ENCODE measurements at places on chromosomes 5 and 9.
A peak's percentile ranks its signal among the peaks of the same experiment; 100 is the strongest.

- DNase-seq = no peak
Observed at GRCh38 chr9:20111173-20111843, 322.5 kb upstream of the SLC24A2 start.

DNA sequence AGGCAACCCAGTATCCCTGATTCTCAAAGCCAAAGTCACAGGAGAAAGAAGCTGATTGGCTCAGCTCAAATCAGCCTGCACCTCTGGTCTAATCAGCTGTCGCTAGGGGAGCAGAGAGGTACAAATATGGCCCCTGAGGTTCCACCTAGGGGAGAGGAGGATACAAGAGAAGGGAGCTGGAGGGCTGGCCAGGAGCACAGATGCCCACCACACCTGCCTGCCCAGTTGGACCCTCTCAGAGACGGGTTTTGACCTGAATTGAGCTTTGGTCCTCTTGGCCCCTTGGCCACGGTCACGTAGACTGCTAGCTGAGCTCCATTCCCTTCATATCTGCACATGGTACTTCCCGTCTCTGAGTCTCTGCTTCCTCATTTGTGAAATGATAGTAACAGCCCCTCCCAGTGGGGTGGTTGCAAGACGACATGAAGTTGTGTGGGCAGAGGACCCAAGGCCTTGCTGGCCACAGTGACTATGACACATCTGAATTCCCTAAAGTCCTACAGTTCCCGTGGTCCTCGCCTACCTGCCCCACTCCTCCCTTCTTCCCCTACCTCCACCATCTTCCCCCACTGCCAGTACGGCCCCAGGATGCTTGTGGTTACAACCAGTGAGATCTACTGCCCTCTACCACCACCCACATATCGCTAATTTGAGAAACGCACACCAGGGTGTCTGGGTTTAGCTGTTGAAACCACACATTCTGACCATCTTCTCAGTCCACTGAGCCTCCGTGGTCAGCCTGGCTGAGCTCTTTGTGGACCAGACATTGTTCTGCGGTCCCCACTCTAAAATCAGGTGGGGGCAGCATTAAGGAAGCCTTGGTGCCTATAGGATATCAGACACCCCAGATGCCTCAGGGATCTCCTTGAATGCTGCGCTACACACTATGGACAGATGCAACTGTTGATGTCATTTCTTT lies 60.3 kb upstream of the NEK6 start:
- DNase-seq = no peak

- DNase-seq = no peak
Observed at GRCh38 chr9:24257726-24258125, 288.0 kb downstream of the IZUMO3 start.

GRCh38 chr9:107863396-107863795 lies 373.8 kb upstream of the KLF4 start:
- no peak for DNase-seq

DNA sequence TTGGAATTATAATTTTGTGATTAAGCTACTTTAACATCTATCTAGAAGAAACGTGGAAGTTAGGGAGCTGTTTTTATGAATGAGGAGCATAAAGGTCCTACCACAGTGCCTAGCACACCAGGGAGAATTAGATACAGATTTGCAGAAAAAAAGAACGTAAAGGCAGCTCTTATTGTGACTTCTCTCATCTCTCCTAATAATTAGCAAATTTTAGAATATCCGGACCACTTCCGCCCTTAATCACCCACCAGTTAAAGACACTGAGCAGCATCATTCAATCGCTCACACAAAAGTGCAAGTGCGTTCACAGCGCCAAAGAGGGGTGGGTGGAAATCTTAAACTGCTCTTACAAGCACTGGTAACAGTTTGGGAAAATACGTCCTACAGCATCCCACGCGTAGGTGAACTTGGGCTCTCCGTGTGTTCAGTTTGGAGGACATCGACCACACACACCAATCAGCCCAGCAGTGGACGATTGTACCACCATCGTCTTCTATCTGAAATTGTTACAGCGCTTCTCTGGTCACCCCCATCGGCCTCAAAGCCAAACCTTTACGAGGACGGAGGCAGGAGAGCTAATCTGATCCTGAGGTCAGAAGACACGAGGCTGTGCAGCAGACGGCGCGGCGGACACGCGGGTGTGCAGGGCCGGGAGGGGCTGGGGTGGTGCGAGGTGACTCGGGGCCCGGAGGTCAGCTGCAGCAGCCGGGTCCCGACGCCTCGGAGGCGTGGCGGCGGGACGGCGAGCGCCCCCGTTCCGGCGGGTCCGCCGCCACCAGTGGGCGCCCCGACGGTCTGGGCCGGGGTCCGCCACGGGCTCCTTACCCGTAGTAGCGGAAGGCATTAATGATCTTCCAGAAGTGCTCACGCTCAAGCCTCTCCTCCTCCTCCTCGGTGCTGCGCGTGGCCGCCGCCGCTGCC lies 646 bp downstream of the CARNMT1 start:
- DNase-seq = peak; percentile 59

- DNase-seq = no peak
Observed at GRCh38 chr9:14348123-14348372, 34.1 kb upstream of the NFIB start.

GRCh38 chr9:31615966-31616365 lies 768.5 kb upstream of the ACO1 start:
- no peak for DNase-seq

DNA sequence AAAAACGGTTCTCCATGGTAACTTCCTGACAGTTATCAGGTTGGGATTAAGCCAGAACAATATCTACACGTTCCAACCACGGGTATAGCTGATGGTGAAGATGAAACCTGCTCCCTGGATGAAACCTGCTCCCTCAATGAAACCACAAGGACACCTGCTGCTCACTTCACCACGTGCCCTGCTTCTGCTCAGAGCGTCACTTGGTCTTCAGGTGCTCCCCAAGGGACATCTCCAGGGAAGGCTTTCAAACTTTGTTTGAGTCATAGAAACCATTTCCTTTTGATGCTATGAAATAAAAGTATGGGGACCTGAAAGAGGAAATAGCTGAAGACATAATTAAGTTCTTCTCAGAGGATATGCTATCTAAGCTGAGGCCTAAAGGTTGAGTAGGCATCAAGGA lies 242.4 kb downstream of the MED10 start:
- DNase-seq = no peak

- DNase-seq = no peak
Observed at GRCh38 chr5:88666761-88667495, 216.1 kb downstream of the MEF2C start.

- DNase-seq = no peak
Observed at GRCh38 chr9:129547869-129548570, 72.9 kb downstream of the C9orf50 start.

GRCh38 chr9:81543695-81544094 lies 145.7 kb downstream of the TLE1 start:
- no peak for DNase-seq

- no peak for DNase-seq
Observed at GRCh38 chr5:93423300-93423699, 157.7 kb downstream of the NR2F1-AS1 start.

DNA sequence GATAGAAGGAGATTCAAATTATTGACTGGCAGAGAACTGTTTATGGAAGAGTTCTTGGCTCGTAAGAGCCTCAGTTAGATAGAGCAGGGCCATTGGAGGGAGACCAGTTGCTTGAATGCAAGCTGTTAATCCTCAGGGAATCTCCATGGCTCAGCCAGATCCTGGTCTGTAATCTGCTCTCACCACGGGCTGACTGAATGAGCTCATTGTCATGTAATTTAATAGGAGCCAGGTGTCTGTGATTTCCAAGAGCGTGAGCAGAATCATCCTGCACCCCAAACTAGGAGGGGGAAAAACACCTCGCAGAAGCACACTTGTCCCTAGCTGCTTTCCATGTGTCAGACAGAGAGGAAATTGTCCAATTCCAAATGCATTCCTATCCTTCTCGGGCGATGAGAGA lies 19.1 kb upstream of the KCNMB1 start:
- no peak for DNase-seq

DNA sequence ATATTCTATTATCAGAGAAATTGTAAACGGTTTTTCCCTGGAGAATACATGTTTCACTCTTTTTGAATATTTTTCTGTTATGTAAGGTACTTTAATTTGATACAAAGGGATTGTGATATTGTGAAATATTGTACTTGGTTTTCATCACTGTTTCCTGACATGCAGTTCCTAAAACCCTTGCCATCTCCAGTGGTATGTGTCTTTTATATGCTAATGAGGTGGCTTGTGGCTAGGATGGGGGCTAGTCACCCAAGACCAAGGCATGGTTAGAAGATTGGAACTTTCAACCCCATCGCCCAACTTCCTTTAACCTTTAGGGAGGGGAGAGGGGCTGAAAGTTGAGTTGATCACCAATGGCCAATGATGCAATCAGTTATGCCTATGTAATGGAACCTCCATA lies 160.6 kb downstream of the TAF11L14 start:
- DNase-seq = no peak

DNA sequence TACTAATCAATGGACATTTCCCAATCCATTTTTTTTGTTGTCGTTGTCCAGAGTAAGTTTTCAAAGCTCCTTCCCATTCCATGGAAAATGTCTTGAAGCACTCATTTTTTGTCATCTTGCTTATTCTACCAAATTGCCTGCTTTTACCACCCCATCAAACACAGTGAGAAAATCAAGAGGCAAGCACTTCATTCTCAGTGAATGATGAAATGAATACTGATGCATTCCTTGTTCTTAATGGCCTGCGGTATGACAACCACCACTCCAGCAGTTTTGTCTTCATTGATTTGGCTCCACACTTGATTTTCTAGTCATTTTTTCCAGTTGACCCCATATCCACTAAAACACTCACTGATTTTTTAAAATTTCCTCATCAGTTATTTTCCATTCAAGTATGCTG lies 193.5 kb upstream of the ANKH start:
- no peak for DNase-seq

DNA sequence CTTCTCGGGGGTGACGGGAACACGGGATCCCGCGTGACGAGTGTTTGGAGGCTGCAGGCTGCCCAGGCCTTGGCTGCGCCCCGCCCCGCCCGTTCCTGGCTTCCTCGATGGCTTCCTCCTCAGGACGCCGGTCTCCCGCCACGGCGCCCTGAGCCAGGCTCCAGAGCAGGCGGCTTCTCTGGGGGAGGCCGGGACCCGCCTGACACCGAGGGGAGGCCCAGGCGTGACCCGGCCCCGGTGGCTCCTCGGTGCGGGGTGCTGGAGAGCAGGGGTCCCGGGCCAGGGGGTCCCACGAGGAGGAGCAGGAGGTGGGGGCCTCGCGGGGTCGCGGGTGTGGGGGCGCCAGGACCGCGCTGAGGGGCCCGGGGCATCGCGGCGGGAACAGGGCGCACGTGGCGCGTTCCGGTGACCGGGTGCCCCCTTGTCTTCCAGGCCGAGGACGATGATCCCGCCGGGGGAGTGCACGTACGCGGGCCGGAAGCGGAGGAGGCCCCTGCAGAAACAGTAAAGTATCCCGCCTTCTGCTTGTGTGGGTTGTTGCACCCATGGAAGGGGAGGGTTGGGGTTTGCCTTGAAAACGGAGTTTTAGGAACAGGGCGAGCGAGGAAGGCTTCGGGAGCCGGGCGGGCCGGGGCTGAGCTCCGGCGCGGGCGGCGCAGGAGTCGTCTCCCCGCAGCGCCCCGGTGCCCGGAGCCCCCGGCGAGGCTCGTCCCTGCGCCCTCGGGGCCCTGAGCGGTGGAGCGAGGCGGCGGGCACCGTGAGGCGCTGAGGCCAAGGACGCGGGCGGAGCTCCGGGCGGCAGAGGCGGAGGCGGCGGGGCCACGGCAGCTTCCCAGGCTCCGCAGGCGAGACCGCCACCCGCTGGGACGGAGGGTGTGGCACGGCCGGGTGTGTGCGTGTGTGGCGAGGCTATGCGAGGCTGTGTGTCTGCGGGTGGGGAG lies 22.2 kb downstream of the AHRR start:
- DNase-seq = peak; percentile 64

- DNase-seq = no peak
Observed at GRCh38 chr5:134758176-134758503, 439 bp upstream of the DDX46 start.

DNA sequence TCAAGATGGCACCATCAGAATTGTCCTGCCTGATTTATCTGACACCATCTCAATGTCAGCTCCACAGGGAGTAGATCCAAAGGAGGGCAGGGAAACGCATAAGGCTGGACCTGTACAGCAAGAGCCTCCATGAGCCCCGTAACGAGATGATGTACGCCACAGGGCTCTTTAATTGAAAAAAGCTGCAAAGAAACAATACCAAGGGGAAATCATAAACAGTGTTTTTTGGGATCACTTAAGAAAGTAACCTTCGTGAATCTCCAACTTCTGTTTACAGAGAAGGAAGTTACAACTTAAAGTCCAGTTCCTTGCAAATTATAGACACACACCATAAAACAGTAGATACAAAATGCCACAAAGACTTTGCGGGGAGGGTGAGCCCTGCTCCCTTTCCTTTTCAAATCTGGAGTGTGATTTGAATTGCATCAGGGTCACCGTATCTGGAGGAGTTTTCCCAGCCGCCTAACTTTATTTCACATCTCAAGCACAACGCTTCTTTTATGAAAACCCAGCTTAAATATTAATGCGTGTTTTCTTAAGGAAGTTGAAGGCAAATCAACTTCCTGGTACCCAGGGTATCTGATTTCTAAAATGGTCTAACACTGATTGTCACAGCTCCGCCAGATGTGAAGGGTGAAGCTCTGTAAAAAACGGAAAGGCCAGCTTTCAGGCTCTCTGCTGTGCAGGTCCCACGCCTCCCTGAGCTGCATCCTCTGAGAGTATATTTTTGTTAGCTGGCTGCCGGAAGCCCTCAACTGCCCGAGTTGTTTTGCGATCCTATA lies 88.9 kb downstream of the EBF1 start:
- DNase-seq = no peak

DNA sequence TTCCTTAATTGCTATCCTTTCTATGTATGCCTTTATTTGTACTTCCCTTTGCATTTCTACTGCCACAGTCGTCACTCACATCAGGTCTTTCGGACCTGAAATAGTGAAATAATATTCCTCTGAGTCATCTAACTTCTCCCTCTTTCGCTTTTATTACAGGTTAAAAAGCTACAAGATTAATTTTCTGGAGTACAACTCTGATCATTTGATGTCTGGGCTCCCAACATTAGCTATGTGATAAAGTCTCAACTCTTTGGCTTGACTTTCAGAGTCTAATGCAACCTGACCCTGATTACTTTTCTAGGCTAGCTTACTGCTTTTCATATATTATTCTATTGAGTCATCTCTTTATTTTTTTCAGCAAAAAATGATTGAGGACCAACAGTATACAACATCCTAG lies 638.8 kb upstream of the WWC1 start:
- DNase-seq = no peak

- no peak for DNase-seq
Observed at GRCh38 chr5:14400085-14400484, 181.5 kb upstream of the OTULINL start.

DNA sequence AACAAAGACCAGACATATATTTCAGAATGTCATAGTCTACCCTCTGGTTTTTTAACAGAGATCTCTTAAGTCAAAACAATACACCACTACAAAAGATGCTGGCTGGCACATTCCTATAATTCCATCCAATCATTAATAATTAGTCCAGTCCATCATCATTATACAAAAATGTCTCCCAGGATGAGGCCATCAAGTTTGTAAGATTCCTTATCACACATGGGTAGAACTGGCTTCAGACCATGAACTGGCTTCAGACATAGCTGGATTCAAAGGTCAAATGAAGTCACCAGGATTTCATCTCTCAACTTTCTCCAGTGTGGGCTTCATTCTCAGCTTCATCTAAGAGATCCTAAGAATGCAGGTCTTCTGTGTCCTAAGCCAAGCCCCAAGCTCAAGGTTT lies 147.1 kb downstream of the ENC1 start:
- no peak for DNase-seq
